Hematopoietic multipotent progenitor cell treated with erythropoietin and hydrocortisone succinate and interleukin-3 and kit ligand, for 17 days (in vitro differentiated cells): ENCODE measurements at places on chromosomes 16 and 17.

- DNase-seq, result no peak
These were observed 65.5 kb upstream of the CREBBP start for GRCh38 chr16:3945751-3946603.

DNA sequence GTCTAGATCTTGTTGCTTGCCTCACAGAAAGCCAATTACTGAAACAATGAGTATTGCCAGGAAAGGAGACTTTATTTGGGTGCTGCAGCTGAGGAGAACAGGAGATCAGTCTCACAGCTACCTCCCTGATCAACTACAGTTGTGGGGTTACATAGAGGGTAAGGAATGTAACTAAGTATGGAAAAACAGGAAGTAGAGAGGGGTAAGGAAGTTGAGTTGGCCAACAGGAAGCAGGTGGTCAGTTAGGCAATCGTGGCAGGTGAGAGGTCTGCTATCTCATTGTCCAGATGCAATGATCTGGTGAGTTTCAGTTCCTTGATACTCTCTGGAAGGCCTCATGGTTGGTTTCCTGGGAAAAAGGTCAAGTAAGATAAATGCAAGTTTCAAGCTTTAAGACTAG is 333.1 kb upstream of the GOT2 start:
- DNase-seq, result no peak

DNA sequence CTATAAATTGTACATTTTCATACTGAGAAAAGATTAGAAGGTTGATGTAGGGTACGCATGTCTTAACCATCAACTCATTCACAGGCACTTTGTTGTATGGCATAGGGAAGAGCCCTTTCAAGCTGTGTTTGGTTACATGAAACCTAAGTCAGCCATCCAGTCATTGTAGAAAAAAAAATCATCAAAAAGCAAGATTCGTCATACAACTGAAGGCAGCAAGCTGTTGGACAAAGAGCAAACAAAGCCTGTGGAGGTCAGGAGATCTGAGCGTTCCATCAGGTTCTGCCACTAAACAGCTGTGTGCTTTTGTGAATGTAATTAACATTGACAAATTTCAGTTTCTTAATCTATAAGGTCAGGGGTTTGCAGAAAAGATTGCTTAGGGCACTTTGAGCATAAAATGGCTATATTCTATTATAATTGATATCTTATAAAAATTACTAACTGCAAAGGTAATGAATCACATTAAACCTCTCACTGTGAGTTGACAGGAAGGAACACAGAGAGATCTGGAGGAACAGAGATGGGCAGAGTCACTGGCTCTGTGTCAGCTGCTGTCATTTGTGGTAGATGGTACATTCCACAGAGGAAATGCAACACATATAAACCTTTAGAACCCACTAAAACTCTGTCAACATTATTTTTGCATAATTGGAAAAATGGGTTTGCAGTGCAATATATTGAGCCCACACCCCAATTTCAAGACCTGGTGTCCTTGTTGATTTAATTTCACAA is 66.3 kb upstream of the MYOCD start:
- DNase-seq, result no peak

- no peak for DNase-seq
These were observed 167.1 kb upstream of the ZFHX3 start for GRCh38 chr16:73214825-73215677.

GRCh38 chr16:83903751-83904150 is 4.8 kb downstream of the MLYCD start:
- no peak for DNase-seq

GRCh38 chr16:1678500-1679098 is 520 bp downstream of the JPT2 start:
- DNase-seq, result no peak
